T-helper 2 cell (primary cell): ENCODE measurements at places on chromosomes 5 and 9.

- DNase-seq: no peak
These were observed 73.9 kb downstream of the ATG10 start for GRCh38 chr5:82045554-82046275.

- no peak for DNase-seq
These were observed 1.1 kb downstream of the EIF4E1B start for GRCh38 chr5:176631383-176632200.

GRCh38 chr5:84618262-84618661, 233.6 kb upstream of the EDIL3 start:
- DNase-seq: no peak

DNA sequence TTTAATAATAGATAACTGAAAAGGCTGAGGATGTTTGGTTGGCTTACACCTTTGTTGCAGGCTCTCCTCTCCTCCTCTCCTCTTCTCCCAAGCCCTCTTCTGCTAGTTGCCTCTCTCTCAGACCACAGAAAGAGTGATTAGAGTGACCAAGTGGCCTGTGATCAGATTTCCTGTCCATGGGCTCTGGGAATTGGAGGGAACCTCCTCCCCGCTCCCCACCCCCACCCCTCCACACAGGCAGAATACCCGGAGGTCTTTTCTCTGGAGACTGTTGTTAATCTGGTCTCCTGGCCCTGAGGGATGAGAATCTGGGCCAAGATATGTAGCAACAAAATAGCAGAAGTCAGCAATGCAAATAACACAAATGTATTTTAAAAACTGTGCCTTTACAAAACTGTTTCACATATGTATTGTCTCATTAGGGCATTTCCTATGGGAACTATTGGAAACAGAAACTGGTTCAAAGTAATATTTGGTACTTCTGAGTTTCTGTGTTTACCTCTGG, 361.3 kb downstream of the NR2F1-AS1 start:
- no peak for DNase-seq

GRCh38 chr5:56856541-56857178, 41.3 kb downstream of the MAP3K1 start:
- DNase-seq: no peak

DNA sequence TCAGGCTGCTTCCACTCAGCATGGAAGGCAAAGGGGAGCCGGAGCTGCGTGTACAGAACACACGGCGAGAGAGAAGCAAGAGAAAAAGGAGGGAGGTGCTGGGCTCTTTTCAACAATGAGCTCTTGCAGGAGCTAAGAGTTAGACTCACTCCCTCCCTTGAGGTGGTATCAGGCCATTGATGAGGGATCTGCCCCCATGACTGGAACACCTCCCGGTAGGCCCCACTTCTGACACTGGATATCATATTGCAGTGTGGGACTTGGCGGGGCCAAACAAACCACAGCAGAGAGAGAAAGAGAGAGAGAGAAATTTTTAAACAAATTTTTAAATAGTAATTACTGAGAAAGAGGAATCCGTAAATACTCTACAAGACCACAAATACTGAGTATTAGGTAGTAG, 182.2 kb downstream of the TRIO start:
- DNase-seq: no peak

DNA sequence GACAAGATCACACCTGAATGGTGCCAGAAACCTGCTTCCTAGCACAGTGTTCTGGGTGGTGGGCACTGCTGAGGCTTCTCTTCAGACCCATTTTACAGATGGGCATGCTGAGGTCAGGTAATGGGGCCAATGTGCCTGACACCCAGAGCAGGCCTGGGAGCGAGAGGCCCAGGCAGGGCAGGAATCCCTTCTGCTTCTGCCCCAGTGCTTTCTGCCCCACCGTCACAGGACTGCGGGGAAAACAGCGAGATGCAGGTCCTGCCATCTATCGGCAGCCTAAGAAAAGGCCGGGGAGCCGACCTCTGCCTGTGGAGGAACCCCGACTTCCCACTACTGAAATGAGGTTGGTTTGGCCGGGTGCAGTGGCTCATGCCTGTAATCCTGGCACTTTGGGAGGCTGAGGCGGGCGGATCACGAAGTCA, 22.8 kb upstream of the RNU6ATAC start:
- no peak for DNase-seq
